COLO829 (cell line): ENCODE measurements at places on chromosomes 3 and 15.

DNA sequence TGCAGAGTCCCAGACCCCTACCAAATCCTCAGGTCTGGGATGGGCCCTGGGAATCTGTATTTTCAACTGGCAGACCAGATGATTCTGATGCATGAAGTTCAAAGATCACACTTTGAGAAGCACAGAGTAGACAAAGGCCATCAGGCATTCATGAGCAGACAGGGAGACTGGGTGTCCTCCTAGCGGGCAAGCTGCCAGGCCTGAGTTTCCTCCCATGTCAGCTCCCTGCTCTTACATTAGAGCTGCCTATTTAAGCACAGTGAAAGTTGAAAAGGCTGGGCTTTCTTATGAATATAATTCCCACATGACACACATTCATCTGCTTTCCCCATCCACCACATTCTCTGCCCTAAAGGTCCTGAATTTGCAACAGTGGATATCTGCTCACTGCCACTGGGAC lies 14.0 kb downstream of the CAPN3 start:
- no peak for DNase-seq

DNA sequence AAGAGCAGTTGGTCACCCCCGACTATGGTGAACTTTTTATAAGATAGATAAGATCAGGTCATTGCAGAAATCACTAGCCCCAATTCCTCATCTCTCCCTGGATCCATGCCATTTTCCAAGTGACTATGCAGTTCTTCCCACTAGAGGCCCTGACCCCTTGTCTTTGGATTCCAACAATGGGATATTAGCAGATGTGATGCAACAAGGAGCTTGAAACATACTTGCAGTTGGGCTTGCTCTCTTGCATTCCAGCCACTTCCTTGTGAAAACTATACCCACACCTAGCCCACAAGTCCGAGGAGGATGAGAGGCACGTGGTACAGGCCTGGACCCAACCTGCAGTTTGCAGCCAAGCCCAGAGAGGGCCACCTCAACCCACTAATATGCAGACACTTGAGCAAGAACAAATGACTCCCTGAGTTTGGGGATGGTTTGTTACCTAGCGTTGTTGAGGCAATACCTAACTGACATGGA lies 60.6 kb downstream of the SUCLG2 start:
- DNase-seq = no peak

DNA sequence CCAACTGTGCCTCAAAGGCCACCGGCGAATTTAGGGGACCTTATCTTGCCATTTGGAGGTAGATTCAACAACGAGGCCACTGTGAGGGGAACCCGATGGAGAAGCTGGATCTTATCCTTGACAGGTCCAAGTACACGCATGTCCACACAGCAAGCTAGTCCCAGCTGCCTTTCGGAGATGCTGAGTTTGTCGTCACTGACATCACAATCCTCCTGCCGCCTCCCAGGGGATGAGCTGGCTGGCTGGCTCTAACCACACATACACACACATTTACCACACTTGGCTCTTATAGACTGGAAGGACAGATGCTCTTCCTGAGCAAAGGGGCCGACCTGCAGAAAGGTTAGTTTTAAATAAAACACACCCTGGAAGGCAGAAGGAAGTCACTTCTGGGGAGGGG lies 176.3 kb downstream of the STT3B start:
- DNase-seq = no peak

- no peak for DNase-seq
These were observed 45.0 kb downstream of the SMAD3 start for GRCh38 chr15:67110361-67110781.

- DNase-seq = no peak
These were observed 5.9 kb upstream of the STRA6 start for GRCh38 chr15:74208496-74208895.

GRCh38 chr3:123843668-123844067 lies 40.5 kb downstream of the MYLK start:
- DNase-seq = no peak

DNA sequence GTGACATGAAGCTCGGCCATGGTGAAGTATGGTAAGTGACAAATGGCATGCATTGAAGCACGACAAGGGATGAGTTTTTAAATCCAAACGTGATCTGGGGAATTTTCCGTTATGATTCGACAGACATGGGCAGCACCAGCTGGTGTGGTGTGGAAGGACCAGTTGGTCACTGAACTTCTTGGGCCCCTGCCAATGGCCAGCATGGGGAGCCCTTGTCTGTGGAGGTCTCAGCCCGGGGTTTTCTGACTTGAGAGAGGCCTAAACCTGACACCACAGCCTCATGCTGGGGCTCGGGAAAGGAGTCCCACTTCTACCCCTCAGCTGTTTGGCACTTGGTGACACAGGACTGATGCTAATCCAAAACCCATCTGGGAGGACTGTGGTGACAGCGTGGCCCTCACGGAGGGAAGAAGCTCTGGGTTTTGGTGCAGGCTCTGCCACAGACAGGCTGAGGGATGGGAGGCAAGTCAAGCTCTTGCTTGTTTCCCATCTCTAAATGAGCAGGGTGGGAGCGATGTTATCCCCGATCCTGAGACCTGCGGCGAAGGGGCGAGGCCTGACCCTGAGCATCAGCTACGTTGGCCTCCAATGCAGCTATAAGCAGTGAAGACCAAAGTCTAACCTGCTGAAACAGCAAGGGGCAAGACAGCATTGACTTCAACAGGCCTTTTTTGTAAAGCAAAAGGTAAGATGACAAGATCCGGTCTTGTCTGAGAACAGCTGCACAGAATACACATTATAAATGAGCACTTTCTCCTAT lies 69.5 kb downstream of the ATP1B3 start:
- DNase-seq = no peak

GRCh38 chr3:56855856-56856512 lies 54.2 kb upstream of the ARHGEF3 start:
- DNase-seq = no peak
